ENCODE measurements at places on chromosomes 6 and 20.

GRCh38 chr6:108585359-108585758 is 24.6 kb downstream of the FOXO3 start:
- no peak for DNase-seq

- DNase-seq = peak; percentile 1
Observed at GRCh38 chr6:17768388-17768787, 61.7 kb upstream of the NUP153 start.

- DNase-seq = no peak
Observed at GRCh38 chr6:1551249-1551648, 58.5 kb upstream of the FOXC1 start.

DNA sequence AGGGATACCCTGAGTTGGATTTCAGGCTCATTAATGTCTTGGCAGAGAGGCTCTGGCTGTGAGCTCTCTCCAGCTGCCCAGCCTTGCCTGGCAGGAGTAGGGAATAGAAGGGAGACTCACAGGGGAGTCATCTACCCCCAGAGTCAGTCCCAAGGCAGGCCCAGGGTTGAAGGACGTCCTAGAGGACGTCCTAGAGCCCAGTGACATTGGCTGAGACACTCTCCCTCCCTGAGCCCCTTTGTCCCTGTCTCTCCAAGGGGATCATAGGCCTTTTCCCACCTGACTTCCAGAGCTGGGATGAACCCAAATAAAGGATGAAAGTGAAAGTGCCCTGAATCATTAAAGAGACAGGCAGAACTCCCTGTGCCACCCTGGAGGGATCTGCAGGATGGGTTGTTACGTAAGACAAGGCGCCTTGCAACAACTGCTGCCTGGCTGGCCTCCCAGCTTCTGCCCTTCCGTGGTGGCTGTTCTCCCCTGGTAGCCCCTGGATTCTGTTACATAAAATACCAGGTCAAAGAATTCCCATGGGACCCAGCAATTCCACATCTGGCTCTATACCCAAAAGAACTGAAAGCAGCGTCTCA is 53.6 kb upstream of the SIRPA start:
- no peak for DNase-seq

- DNase-seq = no peak
Observed at GRCh38 chr20:14673164-14673563, 335.8 kb upstream of the FLRT3 start.

GRCh38 chr6:19550380-19550779 is 286.8 kb upstream of the ID4 start:
- no peak for DNase-seq

GRCh38 chr6:130421585-130421984 is 55.8 kb downstream of the TMEM200A start:
- DNase-seq = no peak

DNA sequence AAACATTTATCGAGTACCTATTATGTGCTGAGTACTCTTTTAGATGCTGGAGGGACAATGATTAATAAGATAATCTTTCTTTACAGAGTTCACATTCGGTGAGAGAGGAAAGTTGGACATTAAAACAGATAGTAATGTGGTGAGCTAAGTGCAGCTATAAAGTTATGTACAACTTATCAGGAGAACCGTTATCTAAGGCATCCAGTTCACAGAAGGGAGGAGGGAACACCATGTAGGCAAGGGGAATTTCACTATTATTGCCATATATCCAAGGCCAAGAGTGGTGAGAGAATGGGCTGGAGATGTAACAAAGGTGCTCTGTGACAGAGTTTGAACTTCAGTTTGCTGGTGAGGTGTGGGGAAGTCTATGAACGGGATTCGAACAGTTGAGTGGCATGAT is 105.8 kb downstream of the CARMIL1 start:
- DNase-seq = no peak

GRCh38 chr6:26197933-26198721 is 110.9 kb downstream of the HFE start:
- DNase-seq = no peak

GRCh38 chr6:34310817-34311216 is 62.0 kb upstream of the SMIM29 start:
- no peak for DNase-seq

- DNase-seq = no peak
Observed at GRCh38 chr6:144063246-144063743, 32.1 kb downstream of the SF3B5 start.

- no peak for DNase-seq
Observed at GRCh38 chr6:43796903-43797890, 27.2 kb downstream of the VEGFA start.

- DNase-seq = no peak
Observed at GRCh38 chr6:95804847-95805541, 210.8 kb upstream of the FUT9 start.

GRCh38 chr6:56890683-56891429 is 64.1 kb upstream of the BEND6 start:
- peak; percentile 29 for DNase-seq

DNA sequence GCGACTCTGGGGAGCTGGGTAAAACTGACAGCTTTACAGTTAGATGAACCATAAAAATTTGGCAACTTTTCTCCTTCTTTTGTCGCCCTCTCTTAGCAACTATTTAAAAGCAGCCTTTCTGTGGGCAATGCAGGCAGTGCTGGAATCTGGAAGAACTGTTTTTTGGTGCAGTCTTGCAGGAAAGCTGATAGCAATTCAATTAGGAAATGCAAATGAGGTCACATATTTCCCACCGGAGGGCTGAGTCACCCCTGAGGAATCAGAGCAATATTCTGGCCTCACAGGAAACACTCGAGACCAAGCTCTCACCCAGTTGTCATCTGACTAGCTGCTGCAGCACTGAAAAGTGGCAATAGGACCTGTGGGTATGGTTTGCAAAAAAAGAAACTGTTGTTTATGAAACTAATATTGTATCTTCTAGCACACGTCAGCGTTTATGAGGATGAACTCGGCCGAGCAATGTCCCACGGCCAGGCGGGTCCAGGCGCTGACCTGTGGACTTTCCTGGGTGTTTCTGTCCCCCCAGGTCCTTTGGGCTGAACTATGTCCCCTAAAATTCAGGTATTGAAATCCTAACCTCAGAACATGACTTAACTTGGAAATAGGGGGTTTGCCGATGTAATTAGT is 312.3 kb downstream of the TAF4 start:
- peak; percentile 55 for DNase-seq
